ENCODE measurements at places on chromosomes 1 and 21.

GRCh38 chr1:30110846-30111245, 612.5 kb downstream of the MATN1 start:
- no peak for DNase-seq

DNA sequence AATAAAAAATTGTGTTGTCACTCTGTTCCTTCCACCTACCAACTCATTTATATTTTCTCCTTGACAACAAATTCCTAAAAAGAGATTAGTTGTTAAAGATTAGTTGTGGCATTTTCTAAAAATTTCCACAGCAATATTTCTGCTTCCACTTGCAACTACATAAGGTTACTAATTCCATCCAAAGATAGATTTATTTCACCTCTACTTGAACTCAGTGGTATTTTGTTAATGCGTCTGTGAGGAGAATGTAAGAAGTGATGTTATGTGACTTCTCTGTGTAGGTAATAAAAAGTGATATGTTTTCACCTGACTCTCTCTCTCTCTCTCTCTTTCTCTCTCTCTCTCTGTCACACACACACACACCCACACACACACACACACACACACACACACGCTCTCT, 1104.8 kb downstream of the AMY1C start:
- no peak for DNase-seq

DNA sequence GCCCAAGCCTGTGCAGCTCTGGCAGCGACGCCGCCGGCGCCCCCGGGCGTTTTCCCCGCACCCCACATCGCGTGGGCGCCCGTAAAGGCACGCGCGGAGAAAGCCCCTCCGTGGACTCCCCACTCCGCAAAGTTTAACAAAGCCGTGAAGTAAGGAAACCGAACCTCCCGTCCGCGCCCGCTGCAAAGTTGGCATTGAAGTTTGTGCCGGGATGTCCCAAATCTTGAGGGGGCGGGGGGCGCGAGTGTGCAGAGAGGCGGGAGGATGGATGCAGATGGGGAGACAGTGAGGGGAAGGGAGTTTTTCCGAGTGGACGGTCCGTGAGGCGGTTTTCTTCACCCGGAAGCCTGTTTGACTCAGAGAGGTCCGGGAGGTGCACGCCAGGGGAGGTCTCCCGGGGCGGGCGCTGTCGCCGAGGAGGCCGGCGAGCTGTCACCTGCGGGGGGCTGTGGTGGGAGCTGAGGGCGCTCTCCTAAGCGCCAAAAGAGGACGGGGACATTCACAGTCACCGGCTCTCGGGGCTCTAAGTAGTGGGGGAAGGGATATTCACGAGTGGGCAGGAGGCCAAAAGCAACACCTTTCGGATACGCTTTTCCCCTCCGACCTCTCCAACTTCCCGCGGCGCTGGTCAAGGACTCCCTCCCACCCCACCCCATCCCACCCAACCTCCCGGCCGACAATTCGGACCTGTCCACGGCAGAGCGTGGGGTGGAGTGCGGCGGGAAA, 1.3 kb downstream of the WLS start:
- DNase-seq = no peak

GRCh38 chr1:67956116-67956515, 94.3 kb downstream of the DIRAS3 start:
- DNase-seq = no peak

DNA sequence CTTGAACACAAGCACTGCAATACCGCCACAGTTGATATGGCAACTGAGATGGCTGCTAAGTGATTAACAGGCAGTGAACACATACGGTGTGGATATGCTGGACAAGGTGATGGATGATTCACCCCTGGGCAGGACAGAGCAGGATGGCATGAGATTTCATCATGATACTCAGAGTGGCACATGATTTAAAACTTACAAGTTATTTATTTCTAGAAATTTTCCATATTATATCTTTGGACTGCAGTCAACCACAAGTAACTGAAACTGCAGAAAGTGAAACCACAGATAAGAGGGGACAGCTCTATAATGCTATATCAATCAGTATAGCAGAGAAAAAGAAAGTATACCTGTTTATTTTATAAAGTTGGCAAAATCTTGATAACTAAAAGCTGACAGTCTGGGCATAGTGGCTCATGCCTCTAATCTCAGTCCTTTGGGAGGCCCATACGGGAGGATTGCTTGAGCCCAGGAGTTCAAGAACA, 47.9 kb downstream of the PHACTR4 start:
- no peak for DNase-seq

DNA sequence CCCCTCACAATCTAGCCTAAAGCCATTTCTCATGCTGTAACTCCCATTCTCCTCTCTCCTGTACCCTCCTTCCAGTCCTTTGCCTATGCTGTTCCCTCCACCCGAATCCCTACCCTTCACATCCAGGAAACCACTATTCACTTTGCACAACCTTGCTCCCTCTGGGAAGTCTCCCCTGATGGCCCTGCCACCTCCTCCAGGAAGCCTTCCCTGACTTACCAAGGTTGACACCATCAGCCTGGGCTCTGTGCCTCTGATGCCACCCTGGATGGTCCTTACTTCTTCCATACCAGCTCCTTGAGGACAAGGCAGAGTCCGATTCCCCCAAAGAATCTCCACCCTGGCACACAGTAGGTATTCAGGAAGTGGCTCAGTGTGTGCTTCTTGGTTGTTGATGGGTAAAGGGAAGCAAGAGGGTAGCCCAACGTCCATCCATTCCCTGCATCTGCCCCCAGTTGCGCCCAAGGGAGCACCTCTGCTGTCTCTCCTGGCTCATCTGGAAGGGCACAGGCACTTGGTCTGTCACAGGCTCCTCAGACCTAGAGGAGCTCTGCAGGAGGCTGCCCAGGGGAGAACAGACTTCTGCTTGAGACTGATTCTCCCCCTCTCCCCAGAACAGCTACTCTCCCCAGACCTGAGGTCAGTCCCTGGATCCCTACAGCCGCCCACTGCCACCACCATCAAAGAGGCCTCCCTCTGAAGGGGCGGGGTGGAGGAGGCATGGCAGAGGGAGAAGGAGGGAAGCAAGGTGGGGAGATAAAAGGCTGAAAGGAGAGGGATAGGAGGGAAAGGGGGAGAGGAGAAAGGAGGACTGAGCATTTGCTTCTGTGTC, 36.1 kb upstream of the ZC3H12A start:
- DNase-seq = no peak

DNA sequence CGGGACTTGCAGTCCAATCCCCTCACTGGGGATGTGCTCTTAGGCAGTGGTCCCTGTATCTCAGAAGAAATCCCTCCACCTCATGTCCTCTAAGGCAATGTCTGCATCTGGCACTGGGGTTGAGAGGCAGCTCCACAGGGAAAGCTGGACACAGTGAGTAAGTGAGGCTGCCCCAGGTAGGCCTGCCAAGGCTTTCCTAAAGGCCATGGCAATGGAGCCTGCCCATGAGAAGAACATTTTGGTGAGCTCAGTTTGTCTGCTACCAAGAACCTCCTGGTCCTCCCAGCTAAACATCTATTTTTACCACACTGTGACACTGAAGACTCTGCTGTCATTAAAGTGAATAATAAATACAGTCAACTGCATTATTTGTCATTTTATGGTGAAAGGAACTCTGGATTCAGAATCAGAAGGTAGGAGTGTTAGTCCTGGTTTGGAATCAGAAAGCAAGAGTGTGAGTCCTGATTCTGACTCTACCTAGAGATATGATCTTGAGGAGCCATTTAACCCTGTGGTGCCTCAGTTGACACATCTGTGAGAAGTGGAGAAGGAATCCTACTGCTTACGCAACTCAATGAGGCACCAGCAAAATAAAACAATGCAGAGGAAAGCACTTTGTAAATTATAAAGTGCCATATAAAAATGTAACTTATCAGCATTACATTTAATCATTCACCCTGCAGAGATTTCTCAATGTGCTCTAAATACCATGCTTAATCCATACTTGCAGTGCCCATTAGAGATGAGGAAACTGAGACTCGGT, 41.0 kb downstream of the TBX15 start:
- DNase-seq = no peak

DNA sequence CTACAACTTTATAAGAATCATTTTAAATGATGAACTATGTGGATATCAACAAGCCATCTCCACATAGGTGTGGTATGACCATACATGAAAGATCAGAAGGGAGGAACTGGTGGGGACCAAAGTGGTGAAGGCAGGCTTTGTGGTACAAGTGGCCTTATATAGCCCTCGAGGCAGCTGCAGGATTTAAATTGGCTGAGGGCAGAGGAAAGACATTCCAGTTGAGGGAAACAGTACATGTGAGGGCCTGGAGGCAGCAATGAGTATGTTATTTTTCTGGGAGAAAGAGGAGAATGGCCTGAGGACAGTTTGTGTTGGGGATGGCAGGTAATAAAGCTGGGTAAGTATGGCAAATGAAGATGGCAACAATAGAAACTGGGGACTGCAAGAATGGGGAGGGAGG, 17.1 kb downstream of the OSCP1 start:
- DNase-seq = no peak

GRCh38 chr1:51714374-51715019, 97.6 kb downstream of the OSBPL9 start:
- DNase-seq = no peak

- DNase-seq = no peak
These were observed 124.4 kb downstream of the BEND5 start for GRCh38 chr1:48652334-48652733.

- DNase-seq = no peak
These were observed 1.9 kb upstream of the ATG4C start for GRCh38 chr1:62781841-62782543.

GRCh38 chr1:158020259-158020885, 26.9 kb downstream of the KIRREL1 start:
- DNase-seq = no peak

- DNase-seq = no peak
These were observed 5.5 kb downstream of the ETV3 start for GRCh38 chr1:157132616-157133167.

- DNase-seq = no peak
These were observed 6.3 kb downstream of the MYOC start for GRCh38 chr1:171646249-171646560.

DNA sequence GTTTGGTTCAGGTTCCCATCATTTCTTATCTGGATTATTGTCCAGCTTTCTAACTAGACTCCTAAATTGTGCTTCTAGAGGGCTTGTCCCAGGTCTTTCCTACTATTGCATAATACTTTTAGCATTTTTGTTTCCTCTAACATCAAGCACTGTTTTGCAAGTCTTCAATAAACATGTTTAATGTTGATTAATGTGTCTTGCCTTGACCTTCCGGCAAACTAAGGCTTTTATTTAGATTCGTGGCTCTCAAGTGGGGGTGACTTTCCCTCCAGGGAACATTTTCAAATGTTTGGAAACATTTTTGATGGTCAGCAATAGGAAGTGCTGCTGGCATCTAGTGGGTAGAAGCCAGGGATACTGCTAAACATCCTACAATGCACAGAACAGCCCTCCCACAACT, 90.7 kb downstream of the RPE65 start:
- DNase-seq = no peak

- DNase-seq = no peak
These were observed 15.8 kb downstream of the CDCP2 start for GRCh38 chr1:54136963-54137533.

GRCh38 chr1:222547944-222548671, at the start of gene HHIPL2:
HHIPL2 (minus strand) TSS chr1:222548104; CDS start chr1:222548044, 60 bp downstream.
- no peak for DNase-seq

DNA sequence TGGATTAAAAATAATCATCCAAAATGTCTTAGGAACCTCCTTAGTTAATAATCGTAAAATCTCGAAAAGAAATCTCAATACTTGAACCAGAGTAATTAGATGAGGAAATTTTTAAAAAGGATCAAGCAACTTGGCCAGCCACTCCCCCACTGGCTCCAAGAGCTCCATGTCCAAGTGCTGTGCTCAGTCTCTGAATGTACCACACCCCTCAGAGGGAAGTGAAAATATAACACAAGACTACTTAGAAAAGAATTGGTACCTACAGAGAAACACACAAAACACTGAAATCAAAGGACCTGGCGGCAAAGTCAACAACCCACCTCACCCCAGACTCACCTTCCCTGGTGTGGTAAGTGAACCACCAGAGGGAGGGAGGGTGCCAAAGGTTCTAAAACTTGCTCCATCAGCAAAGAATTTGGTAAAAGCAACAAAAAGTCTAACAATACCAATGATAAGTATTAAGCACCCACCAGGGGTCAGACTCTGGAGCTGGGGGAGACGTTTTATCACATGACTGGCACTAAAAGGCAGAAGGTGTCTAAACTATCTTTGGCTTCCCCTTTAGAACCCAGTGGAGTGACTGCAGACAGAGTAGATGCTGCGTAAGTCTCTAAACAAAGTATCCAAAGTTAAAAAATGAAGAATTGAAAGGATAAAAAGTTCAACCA, 14.0 kb downstream of the LBR start:
- DNase-seq = no peak

GRCh38 chr1:165075725-165076370, 280.7 kb downstream of the LMX1A start:
- no peak for DNase-seq

DNA sequence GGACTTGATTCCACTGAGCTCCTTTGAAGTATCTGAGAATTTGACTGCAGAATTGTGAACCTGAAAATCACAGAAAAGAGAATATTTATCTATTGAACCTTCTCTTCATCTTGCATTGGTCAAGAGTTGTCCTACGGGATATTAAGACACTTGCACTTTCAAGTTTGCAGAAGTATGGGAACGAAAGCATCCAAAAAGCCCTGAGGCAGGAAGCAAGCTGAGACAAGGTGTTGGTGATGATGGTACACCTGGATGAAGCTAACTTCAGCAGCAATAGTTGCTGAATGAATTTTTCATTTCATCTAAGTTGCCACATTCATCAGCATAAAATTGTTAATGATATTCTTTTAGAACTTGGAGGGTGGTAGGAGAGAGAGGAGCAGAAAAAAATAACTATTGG, 686.6 kb upstream of the ADAMTS5 start:
- no peak for DNase-seq

GRCh38 chr1:157724537-157725220, 24.1 kb upstream of the FCRL3 start:
- no peak for DNase-seq

- DNase-seq = no peak
These were observed 456.0 kb upstream of the PKN2 start for GRCh38 chr1:88228114-88228513.

- DNase-seq = no peak
These were observed 299 bp upstream of the PROX1 start for GRCh38 chr1:213987422-213987926.

GRCh38 chr1:169003864-169004516, 102.5 kb upstream of the ATP1B1 start:
- no peak for DNase-seq

- no peak for DNase-seq
These were observed 408.0 kb downstream of the SIPA1L2 start for GRCh38 chr1:232221802-232222499.

- DNase-seq = no peak
These were observed 15.9 kb downstream of the RCAN1 start for GRCh38 chr21:34598931-34599400.

DNA sequence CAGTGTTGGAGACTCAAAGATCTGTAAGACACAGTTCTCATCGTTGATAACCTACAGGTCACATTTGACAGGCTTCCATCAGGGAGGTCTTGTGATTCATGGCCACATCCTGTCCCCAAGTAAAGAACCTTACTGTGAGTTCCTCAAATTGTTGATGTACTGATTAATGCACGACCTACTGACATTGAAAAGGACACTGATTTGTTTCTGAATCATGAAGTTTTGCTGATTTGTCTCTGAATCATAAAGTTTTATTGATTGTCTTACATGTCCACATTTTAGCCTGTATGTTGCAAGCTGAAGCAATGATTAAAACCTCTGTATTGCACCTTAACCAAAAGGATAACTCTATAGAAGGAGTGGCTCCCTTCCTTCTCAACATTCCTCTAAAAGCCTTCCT, 476.3 kb upstream of the RUNX1 start:
- no peak for DNase-seq
